Fibroblast of the aortic adventitia (primary cell): ENCODE measurements at places on chromosomes 11 and 22. TPM values are rescaled to one million over a fixed set of nuclear protein-coding genes. Genes with fewer than 3 reads are reported as not detected.
A peak's percentile ranks its signal among the peaks of the same experiment; 100 is the strongest.

The CALCA gene
- not detected in 2 replicates for total RNA-seq

DNA sequence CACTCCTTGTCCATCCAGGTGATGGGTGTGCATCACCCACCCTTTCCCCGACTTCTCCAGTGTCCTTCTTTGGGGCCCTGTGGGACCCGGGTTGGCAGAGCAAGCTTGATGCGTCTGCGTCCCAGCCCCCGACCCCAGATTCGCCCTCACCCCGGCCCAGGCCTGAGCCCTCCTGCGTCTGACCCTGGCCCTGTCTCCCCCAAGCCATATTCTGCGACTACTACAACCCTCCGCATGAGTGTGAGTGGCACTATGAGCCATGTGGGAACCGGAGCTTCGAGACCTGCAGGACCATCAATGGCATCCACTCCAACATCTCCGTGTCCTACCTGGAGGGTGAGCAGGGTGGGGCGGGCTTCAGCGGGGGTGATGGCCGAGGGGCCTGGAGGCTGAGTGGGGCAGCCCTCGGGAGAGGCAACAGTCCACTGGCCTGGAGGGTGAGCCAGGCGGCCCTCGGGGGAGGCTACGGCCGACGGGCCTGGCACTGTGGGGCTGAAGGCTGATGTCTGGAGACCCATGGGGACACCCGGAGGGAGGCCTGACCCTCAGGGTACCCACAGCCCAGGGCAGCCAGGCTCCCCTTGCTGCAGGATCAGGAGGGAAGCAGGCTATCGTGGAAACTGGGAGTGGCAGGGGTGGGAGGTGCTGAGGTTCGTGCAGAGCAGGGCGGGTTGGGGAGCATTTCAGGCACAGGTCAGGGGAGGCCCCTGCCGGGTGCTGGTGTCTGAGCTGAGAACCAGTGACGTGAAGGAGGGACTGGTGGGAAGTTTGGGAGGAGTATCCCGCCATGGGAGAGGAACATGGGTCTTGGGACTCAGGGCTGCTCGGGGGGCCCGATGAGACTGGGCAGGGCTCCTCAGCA is 15.3 kb downstream of the MUC2 start:
- no peak for DNase-seq

The RNH1 gene
- total RNA-seq: 388 and 436 TPM in 2 replicates

DNA sequence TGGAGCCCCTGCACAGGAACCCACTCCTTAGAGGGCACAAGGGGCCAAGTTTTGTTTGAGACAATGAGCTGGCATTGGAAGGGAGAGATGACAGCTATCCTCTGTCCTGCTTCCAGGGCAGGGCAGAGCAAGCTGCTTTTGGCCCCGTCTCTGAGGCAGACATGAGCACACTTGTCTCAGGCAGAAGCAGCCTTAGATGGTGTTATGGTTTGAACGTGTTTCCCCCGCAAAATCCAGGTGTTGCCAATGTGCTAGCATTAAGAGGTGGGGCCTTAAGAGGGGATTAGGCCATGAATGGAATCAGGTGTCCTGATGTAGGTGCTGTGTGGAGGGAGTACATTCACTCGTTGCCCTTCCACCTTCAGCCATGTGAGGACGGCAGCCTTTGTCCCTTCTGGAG is 2.5 kb downstream of the TP53AIP1 start:
- no peak for DNase-seq

DNA sequence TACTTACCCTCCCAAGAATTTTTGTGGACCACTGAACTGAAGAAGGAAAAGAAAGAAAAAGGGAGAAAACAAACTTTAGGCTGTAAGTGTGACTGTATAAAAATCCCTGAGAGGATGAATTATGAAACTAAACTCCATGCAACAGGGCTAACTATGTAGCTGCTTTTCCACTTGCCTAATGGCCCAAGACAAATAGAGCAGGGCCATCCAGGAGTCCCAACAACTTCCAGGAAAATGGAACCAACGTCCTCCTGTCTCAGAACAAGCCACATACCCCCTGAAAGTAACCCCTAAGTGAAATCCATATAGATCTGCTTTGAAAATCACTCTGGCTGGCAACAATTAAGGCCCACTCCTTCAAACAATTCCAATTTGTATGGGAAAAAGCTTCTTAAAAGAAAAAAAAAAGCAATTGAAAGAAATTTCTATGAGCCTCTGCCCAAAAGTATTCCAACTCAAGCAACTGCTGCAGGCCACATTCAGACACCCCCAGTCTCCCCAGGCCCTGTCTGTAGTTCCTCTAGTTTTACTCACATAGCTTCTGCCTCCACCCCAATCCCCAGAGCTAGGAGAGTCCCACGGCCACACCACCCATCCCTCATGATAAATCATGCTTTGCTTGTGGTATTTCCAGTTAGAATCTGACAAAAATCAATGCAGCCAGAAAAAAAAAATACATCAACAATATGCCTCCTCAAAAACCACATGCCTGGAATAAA is 12.7 kb downstream of the RBFOX2 start:
- no peak for DNase-seq

- no peak for DNase-seq
Measured at GRCh38 chr11:46045811-46046210, 75.4 kb downstream of the PHF21A start.

DNA sequence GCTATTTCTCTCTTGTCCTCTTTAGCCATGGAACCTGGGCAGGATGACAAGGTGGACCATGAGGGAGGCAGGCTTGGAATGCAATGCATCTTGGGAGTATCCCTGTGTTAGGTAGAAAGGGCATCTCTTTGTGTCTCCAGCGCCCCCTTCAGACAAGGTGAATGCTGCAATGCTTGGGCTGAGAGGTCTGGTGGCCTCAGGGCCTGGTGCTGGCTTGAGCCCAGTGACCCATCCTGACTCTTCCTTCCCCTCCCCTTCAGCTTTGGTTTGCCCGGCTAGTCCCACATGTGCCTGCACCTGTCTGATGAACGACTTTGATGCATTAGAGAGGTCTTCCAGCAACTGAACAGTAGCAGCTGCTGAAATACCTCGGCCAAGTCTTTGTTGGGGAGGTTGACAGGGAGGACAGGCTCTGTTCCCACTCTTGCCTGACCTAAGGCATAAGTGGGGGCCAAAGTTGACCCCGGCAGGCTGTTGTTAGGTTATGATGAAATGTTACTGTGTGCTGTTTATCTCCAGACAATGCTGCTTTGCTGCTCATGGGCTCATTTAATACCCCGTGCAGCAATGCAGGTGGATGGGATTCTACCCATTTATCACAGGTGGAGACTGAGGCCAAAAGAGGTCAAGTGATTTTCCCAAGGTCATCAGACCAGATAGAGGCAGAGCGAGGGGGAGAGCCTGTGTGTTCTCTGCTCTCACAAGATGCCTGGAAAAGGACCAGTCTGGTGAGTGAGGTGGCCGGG is 22.5 kb downstream of the MYO18B start:
- no peak for DNase-seq

DNA sequence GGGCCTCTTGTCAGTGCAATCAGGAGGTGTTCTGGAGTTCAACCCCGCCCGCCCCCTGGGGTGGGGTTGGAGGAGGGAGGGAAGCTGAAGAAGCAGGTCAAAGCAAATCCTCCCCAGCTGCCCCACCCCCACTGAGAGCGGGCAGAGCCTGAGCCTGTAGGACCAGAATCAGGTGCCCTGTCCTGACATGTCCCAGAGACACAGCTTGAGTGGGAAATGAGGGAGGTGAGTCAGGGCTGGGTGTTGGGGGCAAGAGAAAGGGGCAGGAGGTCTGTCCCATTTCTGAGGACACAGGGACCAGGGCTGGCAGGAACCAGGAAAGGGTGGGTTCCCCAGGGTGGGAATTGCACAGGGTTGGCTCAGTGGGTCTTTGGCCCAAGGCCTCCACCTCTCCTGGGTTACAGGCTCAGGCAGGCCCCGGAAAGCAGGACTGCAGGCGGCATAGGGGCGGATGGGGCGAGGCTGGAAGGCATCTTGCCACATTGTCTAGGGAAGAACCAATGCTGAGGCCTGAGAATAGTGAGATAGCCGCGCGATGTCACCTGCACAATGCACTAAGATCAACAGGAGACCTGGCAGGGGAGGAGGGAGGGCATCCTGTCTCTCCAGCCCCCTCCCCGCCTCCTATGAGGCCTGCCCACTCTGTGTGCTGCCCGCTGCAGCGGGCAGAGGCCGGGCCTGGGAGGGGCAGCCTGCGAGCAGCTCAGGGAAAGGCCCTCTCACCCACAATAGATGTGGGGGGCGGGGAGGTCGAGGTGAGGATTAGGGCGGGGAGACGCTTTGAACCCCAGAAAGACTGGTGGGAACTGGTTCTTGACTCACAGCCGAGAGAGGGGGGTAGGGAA is 32.4 kb downstream of the NECTIN1 start:
- DNase-seq: no peak

- no peak for DNase-seq
Measured at GRCh38 chr22:46500201-46500600, 37.2 kb downstream of the CELSR1 start.

The ROBO3 gene
- total RNA-seq: 11.7 and 13.6 TPM in 2 replicates

DNA sequence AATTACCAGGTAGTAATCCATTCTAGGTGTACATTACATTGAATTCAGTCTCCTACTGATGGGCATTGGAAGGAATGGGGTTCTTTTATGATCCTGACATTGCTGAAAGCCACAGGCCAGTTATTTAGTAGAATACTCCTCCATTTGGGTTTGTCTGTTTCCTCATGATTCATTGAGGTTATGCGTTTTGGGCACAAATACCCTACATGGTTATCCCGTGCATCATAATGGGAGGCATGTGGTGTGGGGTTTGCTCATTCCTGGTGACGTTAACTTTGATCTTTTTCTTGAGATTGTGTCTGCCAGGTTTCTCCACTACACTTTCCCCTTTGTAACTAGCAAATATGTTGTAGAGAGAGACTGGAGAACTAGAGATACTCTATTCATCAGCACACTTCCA is 5.5 kb downstream of the FOLR3 start:
- DNase-seq: peak; percentile 86

GRCh38 chr22:48091656-48092223 is 1329.3 kb downstream of the TBC1D22A start:
- no peak for DNase-seq

DNA sequence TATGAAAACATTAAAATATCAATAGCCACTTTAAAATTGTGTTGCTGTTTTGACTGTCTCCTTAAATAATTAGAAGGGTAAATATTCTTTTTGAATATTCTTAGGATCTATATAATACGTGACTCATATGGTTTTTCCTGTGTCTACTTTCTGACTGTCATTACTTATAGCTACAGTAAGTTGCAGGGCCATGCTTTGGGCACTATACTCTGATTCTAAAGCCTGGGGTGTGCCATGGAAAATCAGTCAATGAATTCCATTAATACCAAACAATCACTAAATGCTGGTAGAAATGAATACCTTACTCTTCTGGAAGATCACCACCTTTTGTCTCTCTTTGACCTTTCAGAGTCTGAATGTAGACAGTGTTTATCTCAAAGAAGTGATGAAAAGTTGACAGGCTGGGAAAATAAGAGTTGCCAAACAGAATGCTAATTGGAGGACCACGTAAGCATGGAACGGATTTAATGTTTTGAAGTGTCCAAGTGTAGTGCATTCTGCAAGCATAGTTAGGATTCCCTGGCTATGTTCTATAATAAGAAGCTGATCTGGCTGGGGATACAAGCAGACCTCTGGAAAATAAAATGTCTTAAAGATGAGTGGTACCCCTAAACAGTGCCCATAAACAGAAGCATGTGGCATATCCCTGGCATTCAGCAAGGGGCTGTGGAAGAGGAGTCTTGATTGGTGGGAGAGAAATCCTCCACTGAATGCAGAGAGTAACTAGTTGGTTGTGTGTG is 16.8 kb downstream of the LUZP2 start:
- no peak for DNase-seq

DNA sequence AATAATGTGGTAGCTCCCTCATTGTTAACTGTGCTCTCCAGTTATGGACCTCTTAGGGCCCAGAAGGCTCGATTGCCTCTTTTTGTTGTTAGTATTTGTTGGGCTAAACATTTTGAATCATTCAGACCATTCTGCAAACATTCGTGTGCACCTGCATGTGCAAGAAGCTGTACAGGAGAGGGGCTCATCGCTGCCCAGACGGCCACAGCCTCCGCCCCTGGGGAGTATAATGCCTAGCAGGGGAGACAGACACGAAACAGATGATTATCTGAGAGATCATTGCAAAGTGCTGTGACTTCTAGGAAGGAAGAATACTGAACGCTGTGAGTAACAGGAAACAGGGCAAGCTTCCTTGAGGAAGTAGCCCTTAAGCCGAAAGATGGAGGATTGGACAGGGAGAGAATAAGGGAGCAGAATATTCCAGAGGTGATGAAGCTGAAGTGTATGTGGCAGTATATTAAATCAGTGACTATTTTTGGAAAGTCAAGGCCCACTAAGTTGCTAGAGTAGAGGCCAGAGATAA is 123.3 kb upstream of the RASSF10 start:
- DNase-seq: no peak

DNA sequence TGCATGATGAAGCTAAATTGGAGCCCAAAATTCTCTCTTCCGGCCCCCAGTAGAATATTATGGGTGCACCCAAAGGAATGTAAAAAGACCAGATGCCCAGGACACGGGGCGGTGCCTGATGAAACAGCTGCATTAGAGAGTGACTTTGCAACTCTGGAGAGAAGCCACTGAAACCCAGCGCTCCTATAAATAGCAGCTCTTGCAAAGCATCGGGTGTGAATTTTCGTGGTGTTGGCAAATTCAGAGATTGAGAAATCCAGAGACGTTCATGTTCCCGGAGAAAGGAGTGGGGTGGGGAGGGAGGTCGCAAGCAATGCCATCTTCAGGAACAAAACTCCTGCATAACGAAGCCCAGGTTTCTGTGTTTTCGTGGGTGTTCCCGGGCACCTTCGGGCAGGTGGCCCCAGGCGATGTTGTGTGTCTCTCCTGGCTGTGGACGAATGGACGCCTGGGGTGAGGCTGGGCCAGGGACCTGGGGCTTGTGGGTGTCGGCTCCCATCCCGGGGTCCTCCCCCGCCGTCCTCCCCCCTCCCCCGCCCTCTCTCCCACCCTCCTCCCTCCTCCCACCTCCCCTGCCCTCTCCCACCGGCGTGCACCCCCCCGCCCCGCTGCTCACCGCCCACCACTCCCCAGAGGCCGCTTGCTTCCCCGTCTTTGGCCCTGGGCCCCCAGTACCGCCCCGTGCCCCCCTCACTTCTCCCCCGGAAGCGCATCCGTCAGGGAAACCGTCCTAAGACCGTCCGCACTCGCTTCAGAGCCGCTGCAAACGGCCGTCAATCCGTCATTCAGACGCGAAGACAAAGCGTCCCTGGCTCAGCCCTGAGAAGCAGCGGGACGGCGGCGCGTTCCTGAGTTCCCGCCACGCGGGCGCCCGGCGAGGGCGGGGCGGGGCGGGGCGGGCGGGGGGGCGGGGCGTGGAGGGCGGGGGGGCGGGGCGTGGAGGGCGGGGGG is 26.7 kb upstream of the TOLLIP start:
- DNase-seq: peak; percentile 93

GRCh38 chr11:65021003-65021402 is 6.2 kb upstream of the SNX15 start:
- no peak for DNase-seq

The SLC25A18 gene
- 0.16 TPM in 1 of 2 replicates, not detected in the other for total RNA-seq

The KRTAP5-1 gene
- not detected in 2 replicates for total RNA-seq

DNA sequence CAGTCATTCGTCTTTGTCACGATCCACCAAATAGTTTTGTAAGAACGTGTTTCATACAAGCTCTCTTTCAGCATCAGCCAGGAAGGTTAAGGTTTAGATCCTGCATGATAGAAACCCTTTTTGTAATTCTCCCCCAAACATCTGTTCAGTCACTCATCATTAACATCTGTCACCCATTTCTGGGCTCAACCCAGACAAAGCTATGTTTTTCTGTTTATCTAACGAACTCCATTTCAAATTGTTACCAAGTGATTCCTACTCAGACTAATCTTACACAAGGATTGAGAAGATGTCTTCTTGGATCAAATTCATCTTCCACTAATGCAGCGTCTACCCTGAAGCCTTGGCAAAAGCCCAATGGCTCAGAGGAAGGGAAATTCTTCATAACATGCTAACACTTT is 58.8 kb downstream of the FZD4 start:
- peak; percentile 72 for DNase-seq
